ENCODE measurements at places on chromosomes 11 and 22.

GRCh38 chr22:28379075-28379779, 300.4 kb downstream of the TTC28 start:
- no peak for DNase-seq

DNA sequence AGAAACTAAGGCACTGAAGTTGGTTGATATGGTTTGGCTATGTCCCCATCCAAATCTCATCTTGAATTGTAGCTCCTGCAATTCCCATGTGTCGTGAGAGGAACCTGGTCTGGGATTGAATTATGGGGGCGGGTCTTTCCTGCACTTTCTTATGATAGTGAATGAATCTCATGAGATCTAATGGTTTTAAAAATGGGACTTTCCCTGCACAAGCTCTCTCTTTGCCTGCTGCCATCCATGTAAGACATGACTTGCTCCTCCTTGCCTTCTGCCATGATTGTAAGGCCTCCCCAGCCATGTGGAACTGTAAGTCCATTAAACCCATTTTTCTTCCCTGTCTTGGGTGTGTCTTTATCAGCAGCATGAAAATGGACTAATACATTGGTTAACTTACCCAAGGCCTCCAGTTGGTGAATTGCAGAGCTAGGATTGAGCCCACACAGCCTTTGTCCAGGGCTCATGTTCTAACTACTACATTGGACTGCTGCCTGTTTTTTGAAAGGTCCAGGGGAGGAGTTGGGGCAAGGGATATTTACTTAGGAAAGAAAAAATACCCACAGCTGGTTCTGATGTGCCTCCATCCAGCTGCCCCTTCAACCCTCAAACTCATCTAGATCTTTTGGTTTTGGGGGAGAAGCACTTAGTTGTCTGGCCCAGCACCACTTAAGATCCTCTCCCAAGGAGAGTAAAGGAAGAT, 107.8 kb upstream of the NAV2 start:
- DNase-seq = no peak

DNA sequence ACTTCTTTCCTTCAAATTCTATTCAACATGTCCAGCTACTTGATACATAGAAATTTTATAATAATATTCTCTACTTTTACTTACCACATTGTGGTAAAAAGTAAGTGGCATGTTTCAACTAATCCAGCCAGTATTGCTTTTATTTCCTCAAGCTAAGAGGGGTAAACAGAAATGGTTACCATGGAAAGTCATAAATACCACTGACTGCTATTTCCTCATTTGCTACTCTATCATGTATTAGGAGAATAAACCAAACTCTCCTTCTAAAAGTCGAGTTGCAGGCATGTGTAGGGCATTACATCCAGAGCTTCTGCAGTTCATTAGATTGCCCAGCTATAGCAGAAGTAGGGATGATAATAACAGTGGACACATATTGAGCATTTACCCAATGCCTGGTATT, 208.4 kb downstream of the MAML2 start:
- no peak for DNase-seq

DNA sequence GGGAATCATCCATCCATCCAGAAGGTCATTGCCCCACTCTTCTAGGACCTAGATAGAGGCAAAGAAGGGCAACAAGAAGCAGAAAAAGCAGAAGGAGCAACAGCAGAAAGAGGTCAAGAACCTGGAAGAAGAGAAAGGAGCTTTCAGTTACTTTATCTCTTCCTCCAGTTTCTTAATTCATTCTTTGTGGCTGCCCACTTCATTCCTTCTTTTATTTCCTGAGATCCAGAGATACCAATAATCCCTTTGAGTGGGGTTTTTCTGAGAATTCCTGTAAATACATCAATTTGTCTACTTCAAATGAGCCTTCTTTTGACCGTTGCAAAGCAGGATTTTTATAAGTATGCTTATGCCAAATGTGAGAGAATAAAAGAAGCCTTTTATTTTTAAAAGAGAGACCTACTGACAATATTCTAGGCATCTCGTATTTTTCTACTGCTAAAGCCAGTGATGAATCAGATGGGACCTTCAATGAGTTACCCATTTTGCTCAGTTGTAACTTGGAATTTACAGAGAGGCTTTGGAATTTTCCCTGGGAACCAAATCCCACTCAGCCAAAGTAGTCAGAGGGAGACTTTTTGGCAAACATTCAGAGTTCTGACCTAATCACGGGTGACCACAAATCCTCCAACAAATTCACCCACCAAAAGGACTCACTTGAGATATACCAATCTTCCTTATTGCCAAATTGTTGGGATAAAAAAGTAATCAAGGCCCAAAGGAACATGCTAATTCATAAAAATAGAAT, 54.9 kb downstream of the ZC3H12C start:
- DNase-seq = no peak

DNA sequence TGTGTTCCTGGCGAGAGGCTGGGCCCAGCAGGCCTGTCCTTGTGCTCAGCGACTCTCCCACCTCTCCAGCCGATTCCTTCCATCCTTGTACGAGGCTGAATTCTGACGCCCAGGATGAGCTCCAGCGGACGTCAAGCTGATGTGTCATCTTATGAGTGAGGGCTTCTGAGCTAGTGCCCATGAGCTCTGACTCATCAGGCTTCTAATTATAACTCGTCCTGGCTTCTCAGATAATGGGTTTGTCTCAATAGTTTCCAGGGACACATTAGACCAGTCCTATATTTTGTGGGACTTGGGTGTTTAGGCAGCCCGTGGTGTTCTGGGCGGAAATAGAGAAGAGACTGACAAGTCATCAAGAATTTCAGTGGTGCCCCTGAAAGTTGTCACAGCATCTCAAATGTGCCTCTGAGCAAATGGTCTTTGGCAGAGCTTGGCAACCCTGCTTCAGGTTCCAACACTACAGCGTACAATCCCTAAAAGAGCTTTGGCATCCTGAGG, 108.2 kb upstream of the CD44 start:
- DNase-seq = no peak

DNA sequence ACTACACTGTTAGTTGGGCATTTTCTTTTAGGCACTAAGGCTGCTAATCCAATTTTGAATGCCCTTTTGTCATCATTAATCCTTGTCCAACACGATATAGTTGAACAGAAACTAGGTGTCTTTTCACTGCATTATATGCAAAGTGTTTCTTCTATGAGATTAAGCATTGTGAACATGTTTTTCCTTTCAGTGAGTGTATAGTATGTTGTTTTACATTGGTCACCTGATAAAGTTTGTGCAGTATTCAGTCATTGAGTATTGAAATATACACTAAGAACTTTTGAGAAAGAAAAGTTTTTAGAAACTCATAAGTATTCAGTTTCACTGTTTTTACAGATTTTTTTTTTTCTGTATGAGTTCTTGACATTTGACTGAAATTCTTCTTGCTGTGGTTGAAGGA, 59.0 kb downstream of the ZC3H12C start:
- DNase-seq = no peak

- DNase-seq = no peak
Measured at GRCh38 chr11:8698379-8698851, 15.8 kb downstream of the RPL27A start.

- no peak for DNase-seq
Measured at GRCh38 chr11:10377183-10377582, 72.3 kb downstream of the ADM start.

GRCh38 chr11:108474664-108475463, 7.5 kb upstream of the C11orf65 start:
- no peak for DNase-seq

DNA sequence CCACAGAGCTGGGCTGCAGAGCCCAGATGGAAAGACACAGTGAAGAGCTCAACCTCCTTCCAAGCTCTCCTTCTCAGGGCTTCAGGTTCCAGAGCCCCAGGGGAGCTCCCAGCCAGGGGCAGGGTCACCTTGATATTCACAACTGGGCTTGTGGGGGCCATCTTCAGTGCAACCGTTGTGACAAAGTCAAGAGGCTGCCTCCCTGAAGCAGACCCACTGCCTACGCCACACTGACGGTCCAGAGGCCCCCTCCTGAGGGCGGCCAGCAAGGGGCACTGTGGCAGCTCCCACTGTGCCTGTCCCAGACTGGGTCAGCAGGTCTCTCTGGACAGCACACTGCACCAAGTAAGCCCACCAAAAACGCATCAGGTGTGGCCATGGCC, 84.1 kb downstream of the DGCR2 start:
- DNase-seq = no peak

GRCh38 chr11:9069862-9070470, 21.4 kb downstream of the SCUBE2 start:
- DNase-seq = no peak

DNA sequence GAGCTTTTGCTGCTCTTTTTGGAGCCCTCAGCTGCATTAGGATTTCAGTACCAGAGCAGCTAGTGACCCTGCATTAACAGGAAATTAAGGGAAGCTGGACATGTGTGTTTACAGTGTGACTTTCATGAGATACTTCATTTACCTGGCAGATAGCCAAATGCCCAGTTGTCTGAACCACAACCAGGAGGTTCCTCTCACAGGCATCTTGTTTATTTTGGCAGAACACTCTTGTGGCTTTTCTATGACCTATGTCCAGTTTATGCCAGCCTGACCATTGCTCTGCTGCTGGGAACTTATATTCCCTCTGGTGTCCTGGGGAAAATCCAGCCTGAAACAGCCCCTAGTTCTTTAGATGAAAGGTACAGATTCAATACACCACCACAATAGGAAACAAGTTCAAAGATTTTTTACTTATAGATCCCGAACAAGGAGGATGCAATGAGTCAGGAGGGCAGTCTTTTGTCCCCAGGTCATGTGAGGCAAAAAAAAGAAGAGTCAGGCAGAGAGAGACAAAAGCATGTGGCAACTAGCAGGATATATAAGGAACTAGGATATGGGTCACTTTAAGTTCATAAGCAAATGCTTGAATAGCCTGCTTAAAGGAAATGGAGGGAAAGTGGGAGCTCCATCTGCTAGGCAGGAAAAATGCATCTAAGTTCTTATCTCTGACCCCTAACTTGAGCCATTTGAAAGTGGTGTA, 379.3 kb downstream of the INSC start:
- no peak for DNase-seq

DNA sequence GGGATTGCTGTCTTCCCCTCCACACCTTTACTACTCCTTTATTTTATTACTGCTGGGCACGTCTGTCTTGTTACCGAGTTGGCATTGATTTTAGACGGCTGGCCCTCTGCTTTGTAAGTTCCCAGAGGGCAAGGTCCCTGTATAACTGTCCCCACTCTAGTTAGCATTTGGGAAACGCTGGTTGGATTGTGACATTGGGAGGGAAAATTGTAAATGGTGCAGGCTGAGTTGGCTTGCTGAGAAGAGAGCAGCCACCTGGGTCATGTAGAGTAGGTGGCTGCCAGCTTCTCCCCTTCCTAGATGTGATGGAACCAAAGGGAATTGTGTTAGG, 1.7 kb downstream of the TAB1 start:
- no peak for DNase-seq

DNA sequence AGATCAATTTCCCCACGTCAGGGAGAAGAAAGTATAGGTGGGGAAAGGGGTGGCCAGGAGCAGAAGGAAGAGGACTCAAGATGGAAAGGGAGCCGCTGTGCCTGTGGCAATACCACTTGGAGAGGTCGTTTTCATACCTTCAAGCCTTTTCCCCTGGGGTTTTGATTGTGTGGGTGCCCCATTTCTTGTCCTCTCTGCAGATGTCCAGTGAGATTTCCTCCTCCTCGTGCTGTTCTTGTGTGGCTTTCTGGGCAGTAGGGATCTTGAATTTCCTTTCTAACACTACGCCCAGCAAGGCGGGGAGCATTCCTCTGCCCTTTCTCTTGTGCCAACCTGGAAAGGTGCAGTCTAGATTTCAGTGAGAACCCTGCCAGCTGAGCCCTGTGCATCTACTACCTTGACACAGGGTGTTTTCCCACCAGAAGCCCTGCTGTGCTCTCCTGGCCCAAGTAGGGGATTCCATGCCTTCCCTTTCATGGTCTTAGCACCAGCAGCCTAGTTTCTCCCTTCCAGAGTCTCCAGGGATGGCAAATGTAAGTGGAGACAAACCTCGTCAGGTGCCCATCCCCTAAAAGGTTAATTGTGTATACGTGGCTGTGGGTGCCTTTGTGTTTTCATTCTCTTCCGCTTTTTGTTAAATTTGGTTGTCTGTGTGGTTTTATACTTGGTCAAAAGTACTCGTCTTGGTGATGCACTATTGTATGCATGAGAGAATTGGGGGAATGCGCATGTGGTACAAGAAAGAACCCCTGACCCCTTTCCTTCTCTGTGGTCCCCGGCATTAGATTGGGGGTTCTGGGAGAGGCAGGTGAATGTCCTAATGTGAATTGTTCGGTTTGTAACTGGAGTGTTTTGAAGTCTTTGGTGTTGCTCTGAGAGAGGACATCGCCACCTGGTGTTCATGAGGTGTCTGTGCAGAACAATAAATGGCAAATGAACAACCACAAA, 71.4 kb upstream of the MPEG1 start:
- DNase-seq = peak; percentile 30

- DNase-seq = no peak
Measured at GRCh38 chr11:64801158-64801464, 1.9 kb downstream of the MAP4K2 start.

- no peak for DNase-seq
Measured at GRCh38 chr11:15910761-15911160, 445.6 kb downstream of the SOX6 start.

DNA sequence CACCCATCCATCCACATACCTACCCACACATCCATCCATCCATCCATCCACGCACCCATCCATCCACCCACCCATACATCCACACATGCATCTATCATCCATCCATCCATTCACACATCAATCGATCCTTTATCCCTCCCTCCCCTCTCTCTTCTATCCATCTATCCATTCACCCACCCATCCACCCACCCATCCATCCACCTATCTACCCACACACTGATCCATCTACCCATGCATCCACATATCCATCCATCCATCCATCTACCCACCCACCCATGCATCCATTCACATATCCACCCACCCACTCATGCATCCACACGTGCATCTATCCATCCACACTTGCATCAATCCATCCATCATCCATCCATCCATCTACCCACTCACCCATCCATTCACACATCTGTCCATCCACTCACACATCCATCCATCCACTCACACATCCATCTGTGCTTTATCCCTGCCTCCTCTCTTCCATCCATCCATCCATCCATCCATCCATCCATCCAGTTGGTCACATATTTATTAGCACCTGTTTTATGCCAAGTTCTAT, 366.1 kb downstream of the CTTN start:
- DNase-seq = no peak

GRCh38 chr11:109023036-109023435, 358.2 kb downstream of the DDX10 start:
- no peak for DNase-seq

GRCh38 chr22:36860017-36860416, 789 bp upstream of the NCF4 start:
- no peak for DNase-seq

DNA sequence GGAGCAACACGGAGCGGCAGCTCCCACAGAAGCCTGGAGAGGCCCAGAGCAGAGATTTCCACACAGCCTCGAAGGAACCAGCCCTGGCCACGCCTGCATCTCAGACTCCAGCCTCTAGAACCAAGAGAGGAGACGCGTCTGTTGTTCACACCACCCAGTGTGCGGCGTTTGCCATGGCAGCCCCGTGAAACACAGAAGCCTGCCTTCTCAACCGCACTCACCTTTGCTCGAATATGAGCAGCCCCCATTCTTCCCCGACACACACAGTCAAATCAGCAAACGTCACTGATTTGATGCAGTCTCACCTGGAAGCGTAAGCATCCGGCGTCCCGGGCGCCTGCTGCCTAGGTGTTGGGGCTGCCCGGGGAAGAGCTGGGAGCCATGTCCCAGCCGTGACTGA, 14.2 kb upstream of the TALDO1 start:
- no peak for DNase-seq

GRCh38 chr11:93993747-93994146, 27.4 kb upstream of the HEPHL1 start:
- no peak for DNase-seq

Data from neuronal stem cell (in vitro differentiated cells).